AG09319 (cell line): ENCODE measurements at places on chromosomes 7 and 10.

DNA sequence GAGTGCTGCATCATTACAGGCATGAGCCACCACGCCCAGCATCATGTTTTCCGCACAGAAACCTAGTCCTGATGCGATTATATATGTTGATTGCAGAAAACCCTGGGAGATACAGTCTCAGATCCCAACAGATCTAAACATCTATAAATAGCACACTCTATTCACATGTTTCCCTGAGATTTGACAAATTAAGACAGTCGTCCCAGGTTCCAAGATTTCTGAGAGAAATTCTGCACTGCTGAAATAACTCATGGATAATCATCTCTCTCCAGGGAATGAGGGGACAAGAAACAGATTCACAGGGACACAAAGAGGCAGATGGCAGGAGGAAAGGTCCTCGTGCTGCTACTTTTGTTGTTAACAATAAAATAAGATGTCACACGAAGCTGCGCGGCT, 393.1 kb upstream of the CELF2 start:
- no peak for DNase-seq

DNA sequence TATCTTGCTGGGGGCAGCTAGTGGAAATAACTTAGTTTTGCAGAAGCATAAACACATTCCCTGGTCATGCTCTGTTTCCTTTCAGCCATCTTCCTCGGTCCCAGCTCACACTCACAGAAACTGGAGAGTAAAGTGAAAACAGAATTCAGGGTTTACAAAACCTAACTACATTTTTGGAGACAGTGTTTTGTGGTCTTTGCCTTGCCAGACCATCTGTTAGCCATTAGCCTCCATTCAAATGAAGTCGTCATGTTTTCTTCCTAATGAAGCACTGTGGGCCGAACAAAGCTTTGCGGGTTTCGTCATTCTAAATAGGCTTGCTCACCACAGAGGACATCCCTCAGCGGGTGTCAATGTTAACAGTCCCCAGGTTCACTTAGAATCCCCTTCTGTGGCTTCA, 214.6 kb upstream of the TMEM72 start:
- peak; percentile 95 for DNase-seq

DNA sequence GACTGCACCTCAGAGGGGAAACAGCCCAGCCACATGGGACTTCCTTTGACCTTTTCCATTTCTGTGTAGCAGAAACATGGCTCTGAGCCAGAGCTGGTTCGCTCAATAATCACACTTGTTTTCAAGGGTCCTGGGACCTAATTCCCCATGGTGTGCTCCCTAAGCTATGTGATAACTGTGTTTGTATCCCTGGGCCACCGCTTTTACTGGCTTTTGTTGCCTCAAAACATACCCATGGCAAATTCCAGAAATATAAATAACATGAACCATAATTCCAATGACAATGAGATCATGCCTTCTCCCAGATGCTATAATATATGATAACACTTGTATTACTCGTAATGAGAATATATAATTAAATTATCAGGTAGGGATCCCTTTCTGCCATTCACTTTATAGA, 196.4 kb downstream of the GFRA1 start:
- no peak for DNase-seq

GRCh38 chr7:139613971-139614411, 90.5 kb downstream of the CLEC2L start:
- DNase-seq = no peak

DNA sequence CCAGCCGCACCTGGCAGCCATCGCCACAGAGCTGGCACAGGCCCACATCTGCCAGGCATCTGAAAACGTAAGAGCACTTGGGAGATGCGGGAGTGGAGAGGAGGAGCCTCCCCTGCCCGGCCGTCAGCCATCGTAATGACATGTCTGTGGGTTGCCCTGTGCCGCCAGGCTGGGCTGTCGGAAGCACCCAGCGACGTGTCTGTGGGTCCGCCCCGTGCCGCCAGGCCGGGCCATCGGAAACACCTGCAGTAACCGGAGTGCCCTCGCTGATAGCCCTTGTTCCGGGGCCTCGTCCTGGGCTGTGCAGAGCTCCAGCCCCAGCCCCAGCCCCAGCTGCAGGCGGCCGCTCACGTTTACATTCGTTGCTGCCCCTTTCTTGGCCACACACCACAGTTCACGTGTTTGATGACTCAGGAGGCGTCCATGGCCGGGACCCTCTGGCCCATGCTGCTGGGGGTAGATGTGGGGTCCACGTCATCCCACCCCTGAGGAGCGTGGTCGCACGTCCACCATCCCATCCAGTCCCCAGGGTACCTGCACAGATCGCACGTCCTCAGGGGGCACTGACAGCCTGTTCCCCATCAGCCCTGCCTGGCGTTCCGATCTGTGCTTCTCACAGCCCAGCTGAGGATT, 30.0 kb upstream of the PRKAR1B start:
- no peak for DNase-seq

DNA sequence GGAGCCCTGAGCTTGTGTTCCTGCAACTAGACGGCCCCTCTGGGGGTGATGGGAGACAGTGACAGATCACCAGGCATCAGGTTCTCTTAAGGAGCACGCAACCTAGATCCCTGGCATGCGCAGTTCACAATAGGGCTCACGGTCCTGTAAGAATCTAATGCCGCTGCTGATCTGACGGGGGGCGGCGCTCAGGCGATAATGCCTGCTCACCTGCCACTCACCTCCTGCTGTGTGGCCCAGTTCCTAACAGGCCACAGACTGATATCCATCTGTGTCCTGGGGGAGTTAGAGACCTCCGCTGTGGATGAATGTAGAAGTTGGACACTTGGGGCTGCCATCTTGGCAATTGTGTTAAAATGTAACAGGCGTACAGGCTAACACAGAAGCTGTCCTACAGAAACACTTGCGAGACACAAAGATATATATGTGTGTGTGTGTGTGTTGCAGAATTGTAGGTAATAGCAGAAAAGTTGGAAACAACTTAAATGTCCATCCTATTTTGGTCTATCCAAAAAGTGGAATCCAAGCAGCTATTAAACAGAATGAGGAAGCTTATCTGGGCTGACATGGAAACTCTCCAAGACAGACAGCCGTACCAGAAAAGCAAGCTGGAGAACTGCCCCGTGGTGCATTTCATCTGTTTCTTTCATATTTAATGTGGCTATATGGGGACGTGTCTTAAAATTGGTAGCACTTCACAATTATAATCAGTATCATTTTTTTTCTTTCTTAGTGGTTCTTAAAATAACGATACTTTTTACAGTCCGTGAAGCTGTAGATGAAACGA, 82.8 kb downstream of the MKI67 start:
- no peak for DNase-seq

GRCh38 chr10:68330852-68331454, 911 bp upstream of the HNRNPH3 start:
- DNase-seq = no peak
